CD4-positive, alpha-beta T cell treated with Interleukin-6 at 100 ng/mL for 8 hours (primary cell): ENCODE measurements at places on chromosomes 1 and 21.
A peak's percentile ranks its signal among the peaks of the same experiment; 100 is the strongest.

- DNase-seq = no peak
Observed at GRCh38 chr1:213686983-213687382, 300.8 kb upstream of the PROX1 start.

DNA sequence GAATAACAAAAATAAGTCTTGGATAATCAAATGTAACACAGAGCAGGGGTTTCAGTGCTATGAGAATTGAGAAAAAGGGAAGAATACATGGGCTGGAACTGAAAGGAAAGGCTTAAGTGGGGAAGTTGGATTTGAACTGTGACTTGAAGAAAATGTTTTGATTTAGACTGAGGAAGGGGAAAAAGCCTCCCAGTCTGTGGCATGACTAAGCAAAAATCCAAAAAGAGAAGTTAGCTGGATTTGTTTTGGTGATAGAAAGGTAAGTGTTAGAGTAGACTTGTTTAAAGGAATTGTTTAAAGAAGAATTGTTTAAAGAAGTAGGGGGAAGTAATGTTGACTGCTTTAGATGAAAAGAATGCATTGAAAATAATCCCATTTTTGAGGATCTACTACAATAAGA, 46.0 kb downstream of the KCNK2 start:
- DNase-seq = no peak

- DNase-seq = no peak
Observed at GRCh38 chr1:23927097-23927496, 13.9 kb upstream of the CNR2 start.

- peak; percentile 58 for DNase-seq
Observed at GRCh38 chr1:40394491-40395172, 21.1 kb downstream of the SMAP2 start.

DNA sequence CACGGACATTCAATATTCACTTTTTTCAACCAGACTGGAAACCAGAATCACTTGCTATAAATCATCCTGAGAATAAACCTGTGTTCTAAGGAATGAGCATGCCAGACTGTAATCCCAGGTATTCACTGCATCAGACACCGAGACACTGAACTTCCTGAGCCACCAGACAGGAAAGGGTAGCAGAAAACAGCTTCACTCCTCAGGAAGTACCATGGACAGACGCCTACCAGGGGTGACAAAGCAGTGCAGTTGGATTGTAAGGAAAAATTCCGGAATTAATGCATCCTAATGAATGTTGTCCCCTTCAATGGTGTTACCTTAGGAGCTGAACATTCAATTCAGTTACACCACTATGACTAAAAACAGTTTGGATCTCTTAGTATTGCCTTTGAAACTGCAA, 156.1 kb downstream of the PIGK start:
- no peak for DNase-seq

DNA sequence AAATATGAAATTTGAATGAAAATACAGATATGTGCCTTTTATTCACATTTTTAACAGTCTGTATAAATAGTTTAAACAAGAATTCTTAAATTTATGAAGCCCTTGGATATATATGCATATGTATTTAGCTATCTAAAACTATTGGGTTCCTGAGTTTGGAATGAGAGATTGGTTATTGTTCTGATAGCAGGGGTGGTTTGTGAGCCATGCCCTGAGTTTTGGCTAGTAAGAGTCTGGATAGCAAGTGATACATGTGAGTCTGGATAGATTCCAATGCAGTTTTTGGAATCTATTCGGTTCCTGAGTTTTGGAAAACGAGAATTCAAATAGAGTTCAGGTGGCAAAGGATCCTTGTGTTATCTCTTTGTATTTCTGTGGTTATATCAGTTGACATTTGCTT, 2.8 kb downstream of the MAN1A2 start:
- no peak for DNase-seq

DNA sequence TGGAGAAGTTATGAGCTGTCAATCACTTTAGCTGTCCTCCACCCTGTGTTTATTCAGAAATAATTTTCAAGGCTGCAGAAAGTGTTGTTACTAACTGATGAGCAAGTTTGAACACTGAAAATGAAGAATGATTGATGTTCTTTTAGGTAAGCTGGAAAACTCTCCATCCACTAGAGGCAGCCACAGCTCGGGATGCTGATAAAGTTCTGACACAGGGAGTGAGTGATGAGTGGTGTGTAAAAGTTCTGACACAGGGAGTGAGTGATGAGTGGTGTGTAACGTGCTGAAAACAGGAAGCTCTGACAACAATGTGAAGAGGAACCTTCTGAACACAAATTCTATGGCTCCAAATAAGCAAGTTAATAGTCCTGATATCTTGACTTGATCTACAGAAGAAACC, 197.5 kb upstream of the PTBP2 start:
- DNase-seq = no peak

DNA sequence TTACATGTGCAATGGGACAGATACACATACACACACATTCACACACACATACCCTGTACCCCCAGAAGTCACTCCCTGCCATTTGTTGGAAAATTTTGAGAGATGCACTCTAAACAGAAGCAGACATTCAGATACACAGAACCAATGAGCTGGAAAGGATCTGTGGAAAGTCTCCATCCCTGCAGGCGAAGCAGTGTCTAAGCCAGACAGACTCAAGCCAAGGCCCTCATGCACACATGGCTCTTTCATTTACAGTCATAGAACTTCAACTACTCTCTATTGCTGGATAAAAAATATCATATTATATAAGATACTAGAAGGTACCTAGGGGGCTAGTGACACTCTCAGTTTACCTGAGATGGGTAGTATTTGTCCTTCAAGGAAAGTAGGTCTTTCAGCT, 7.3 kb upstream of the SEC16B start:
- DNase-seq = no peak

- DNase-seq = no peak
Observed at GRCh38 chr21:16239659-16240265, 510.0 kb downstream of the USP25 start.

DNA sequence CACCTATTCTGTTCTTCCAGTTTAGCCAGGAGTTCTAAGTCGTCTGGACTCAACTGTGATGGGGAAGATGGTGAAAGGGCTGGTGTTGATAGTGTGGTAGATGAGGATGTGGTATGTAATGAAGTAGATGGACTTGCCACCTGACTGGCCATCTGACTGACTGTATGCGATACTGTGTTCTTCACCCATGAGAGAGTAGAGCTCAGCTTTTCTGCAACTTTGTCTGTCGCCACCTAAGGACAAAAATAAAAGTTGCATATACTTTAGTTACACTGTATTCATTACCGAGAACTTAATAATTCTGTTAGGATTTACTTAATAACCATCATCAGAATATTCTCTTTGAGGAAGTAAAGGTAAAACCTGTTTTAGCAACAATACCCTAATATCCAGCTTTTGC, 48.5 kb downstream of the EVI5 start:
- no peak for DNase-seq

DNA sequence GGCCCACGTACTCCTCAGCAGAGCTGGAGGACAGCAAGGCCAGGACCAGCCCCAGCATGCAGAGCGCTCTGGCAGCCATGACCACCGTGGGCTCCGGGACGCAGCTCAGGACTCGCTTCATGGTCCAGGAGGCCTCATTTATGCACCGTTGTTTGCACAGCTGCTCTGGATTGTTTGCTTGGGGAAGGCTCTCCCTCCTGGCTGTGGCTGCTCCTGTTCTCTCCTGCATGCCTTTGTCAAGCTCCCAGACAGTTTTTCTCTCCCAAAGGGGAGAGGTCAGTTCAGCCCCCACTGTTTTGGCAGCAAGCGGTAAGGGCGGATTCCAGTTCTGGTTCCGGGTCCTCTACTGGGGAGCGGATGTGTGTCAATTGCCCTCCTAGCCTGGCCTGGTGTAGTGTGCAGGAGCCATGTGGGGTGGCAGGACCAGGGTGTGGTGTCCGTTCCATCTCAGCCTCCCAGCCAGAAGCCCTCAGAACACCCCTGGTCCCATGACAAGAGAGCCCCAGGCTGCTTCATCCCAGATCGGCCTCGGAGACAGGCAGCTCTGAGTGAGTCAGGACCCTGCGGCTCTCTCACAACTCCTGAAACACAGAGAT, at the start of gene TFF3:
TSS of gene TFF3 (minus strand) at position 114 of the 596 bp plus-strand sequence. CDS start at position 79, 35 bp downstream.
- DNase-seq = no peak

- no peak for DNase-seq
Observed at GRCh38 chr1:247324204-247324787, 7.4 kb downstream of the ZNF496 start.

DNA sequence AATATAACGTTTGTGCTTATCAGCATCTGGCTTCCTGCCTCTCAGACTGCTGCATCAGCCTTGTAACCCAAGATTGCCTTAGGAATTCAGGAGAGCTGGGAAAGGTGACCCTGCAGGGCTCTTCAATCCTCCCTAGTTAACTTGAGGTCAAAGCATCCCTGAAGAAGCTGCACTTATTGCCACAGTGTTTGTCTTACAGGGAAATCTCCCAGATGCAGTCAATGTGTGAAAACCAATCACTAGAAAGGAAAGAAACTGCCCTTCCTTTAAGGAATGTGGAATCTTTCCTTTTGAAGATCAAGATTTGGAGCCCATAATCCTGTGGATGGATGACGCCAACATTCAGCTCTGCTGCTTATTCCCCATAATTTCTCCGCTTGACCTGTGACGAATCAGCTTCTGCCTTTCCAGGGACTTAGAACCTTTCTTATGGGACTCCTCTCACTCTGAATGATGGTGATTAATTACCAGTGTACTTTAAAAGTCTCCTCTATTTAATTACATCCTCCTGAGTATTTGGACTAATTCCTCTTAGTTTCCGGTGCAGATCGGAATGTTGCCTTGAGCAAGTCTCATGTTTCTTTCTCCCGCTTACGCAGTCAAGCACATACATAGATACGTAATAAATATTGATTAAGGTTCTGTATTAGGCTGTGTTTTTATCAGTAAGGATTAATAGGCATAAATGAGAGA, 14.4 kb downstream of the ADAMTS5 start:
- no peak for DNase-seq

DNA sequence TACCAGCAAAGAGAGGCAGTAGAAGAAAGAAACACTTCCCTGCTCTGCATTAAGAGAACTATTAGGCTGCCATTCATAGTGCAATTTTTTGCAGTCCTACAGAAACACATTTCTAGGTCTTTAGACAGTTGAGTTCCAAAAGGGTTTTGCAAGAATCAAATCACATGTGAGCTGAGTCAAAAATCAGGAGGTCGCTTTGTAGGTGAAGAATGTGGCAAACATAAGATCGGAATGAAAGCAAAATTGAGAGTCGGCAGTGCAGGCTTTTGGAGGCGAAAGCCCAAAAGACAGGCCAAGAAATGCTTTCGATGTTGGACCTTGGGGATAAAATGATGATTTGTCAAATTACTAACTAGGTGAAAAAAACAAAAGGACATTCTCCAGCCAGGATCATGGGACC, 213.5 kb upstream of the NRIP1 start:
- no peak for DNase-seq

DNA sequence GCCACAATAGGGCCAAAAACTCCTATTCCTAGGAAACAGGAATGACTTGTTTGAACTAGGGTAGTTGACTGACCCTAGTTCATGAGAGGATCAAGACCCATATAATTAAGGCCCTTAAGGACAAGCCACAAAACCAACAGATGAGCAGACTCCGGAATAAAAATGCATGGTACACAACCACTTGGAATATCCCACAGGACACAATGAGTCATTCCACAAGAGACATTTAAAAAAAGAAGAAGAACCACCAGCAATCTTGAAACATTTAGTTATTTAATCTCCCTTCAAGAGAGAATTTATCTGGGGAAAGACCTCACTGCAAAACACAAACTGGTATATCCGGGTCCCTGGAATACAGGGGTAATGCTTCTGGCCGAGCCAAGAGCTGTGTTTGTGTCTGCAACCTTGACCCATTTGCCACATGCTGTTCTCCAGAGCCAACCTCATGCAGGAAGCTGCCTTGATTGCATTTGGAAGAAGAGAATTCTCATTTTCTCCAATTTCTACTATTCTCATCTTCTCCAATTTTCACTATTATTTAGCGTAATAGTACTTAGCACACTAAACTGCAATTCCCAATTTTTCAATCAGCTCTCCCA, 135.5 kb downstream of the TGFBR3 start:
- no peak for DNase-seq

- no peak for DNase-seq
Observed at GRCh38 chr21:37348664-37349063, 17.9 kb upstream of the DYRK1A start.

GRCh38 chr1:107653765-107654164, 311.2 kb downstream of the VAV3 start:
- DNase-seq = no peak

GRCh38 chr1:61419657-61420056, 305.3 kb downstream of the TM2D1 start:
- DNase-seq = no peak

- no peak for DNase-seq
Observed at GRCh38 chr1:101250222-101250621, 13.4 kb downstream of the S1PR1 start.

GRCh38 chr1:91026320-91026719, 4.5 kb upstream of the ZNF644 start:
- DNase-seq = no peak

GRCh38 chr21:46493828-46494227, 35.1 kb downstream of the DIP2A start:
- DNase-seq = no peak

DNA sequence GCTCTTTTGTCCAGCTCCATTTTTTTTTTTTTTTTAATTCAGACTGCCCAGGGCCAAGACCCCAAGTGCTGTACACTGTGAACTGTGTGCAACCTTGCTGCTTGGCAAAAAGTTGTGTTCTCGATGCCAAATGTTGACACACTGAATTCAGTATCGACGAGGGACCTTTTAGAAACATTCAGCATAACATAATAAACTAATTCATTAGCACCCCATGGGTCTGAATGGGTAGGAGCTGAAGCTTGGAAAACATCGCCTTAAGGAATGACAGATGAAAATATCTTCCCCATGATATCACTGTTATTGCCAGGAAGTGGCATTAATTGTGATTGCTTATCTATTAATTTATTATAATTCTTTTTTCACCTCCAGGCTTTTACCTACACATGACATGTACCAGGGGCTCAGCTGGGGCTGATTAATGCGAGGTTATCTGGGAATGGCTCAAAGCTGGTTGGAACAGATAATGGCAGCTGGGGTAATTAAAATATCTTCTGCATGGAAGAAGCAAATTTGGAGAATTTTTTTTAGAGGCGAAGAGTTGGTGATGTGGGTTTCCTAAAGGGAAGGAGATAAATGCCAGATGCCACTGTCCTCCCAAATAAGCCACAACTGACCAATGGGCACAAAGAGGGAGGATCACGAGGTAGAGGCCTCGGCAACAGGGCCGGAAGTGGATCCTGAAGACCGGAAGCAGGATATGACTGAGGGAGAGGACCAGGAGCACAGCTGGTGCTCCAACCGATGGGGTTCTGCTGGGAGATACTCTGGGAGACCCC, 169.3 kb downstream of the GRIK3 start:
- no peak for DNase-seq
